ENCODE measurements at places on chromosomes 1 and 21.

DNA sequence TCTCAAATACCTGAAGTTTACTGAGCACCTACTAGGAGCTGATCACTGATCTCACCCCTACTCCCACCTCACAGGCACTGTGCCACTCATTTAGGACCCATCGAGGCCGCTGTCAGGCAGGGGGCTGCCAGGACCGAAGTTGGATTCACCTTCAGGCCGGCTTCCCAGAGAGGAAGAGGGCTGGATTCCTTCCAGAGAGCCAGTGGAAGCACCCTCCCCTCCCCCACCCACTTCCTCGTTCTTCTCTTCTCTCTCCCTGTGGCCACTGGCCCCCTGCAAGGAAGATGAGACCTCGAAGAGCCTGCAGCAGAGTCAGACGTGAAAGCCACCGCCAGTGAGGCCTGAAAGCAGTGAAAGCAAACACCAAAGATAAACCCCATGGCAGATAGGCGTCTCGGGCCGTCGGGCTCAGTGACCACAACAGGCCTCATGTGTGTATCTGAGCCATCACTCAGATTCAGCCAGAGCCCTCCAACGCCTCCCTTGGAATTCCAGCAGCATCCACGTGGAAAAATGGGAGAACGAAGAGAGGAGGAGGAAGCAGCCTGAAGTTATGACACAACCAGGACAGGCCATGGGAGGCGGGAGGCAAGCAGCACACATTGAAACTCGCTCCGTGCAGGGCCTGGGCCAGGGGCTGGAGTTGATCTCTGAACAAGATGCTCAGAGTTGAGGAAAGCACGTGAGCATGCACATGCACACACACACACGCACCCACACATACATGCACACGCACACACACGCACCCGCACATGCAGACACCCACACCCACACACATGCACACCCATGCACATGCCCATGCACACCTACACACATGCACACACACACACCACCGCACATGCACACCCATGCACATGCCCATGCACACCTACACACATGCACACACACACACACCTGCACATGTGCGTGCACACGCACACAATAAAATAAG lies 6.2 kb upstream of the AGTRAP start:
- no peak for DNase-seq

DNA sequence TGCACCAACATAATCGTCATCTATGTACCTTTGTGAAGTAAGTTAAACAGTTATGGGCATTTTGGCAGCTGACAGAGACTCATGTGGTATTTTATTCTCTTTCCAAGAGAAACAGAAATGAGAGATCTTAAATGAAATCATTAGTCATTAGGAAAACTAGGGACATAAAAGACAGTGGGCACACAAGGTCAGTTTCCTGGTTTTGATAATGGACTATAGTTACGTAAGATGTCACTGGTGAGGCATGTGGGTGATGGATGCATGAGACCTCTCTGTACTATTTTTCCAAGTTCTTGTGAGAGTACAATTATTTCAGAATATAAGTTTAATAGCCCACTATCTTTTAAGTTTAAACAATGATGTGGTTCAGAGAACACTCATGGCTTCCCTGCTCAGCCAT lies 216.9 kb downstream of the APP start:
- no peak for DNase-seq

DNA sequence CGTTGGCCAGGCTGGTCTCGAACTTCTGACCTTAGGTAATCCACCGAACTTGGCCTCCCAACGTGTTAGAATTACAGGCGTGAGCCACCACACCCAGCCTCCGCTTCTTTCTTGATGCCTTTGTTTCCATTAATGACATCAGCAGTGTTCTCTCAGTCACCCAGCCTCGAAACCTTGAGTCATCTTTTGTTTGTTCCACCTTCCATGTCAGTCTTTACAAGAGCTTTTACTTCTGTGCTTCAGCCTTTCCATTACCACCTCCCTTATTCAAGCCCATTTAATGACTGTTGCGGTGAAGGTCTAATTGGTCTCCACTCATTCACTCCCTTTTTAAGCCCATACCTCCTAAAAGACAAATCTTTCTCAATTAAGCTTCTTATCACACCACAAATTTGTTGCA lies 146.6 kb upstream of the ADGRL2 start:
- no peak for DNase-seq

GRCh38 chr1:180962178-180962577 lies 49.5 kb downstream of the KIAA1614 start:
- no peak for DNase-seq
